Fibroblast of skin of abdomen (primary cell): ENCODE measurements at places on chromosomes 1 and 21.

GRCh38 chr1:15311880-15312279 is 64.9 kb downstream of the FHAD1 start:
- no peak for DNase-seq

GRCh38 chr1:151246786-151247185 is 7.7 kb upstream of the PSMD4 start:
- DNase-seq = no peak

- DNase-seq = no peak
These were observed 70.2 kb downstream of the EVA1C start for GRCh38 chr21:32482565-32483292.

- no peak for DNase-seq
These were observed 596 bp downstream of the TOR3A start for GRCh38 chr1:179082333-179082998.

DNA sequence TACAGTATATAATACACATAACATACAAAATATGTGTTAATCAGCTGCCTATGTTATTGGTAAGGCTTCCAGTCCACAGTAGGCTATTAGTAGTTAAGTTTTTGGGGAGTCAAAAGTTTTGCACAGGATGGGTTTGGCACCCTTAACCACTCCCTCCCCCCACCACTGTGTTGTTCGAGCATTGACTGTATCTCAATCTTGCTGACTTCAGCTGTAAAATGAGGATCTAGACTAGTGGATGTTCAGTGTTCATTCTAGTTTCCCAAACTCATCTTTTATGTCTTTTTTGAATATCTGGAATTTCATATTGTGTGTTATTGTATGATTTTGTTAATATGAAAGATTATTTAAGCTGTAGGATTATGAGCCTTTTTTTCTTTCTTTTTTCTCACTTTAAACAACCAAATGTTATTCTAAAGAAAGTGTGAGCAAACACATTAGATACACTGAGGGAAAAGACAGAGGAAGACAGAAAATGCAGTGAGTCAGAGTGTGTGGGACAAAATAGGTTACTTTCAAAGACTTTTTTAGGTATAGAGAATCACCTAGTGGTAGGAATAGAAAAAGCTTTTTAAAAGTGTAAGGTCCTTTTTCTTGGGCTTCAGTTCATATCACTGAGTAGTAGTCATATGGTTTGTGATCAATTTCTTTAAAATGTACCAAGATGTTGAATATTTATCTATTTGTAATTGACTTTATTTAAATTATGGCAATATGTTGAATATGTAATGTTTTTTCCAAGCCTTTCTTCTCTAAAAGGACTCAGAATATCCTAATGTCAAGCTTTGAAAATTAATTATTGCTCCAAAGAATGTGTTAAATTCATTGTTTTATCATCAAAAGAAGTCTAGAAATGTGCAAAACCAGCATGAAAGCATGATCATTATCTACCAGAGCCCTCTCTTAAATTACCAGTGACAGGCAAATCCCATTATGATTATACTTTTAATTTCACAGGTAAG is 17.9 kb upstream of the CENPF start:
- DNase-seq = peak; percentile 68

DNA sequence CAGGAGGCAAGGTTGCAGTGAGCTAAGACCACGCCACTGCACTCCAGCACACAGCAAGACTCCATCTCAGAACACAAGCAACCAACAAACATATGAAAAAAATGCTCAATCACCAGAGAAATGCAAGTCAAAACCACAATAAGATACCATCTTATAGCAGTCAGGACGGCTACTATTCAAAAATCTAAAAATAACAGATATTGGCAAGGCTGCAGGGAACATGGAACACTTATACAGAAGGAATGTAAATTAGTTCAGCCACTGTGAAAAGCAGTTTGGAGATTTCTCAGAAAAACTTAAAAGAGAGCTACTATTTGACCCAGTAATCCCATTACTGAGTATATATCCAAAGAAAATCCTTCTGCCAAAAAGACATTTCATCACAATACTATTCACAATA is 27.6 kb upstream of the POGK start:
- DNase-seq = peak; percentile 6

DNA sequence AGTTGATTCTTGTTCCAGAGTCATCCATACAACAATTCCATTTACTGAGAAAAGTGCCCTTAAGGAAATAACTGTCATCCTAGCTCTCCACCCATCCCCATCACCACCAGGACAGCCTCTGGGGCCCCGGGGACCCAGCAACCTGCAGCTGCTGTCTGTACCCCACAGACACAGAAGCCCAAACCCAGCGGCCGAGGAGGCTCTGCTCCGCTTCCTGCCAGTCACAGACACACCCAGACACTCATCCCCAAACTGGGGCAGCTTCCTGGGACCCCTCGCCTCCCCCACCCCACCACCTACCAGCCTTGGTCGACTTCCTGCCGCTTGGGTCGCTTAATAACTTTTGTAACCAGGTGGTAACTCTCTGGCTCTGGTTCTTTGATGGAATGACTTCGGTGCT is 121.6 kb upstream of the SLC25A33 start:
- DNase-seq = no peak

- no peak for DNase-seq
These were observed 438.9 kb downstream of the CAMTA1 start for GRCh38 chr1:7224081-7224534.

GRCh38 chr1:247295746-247296145 is 35.9 kb downstream of the ZNF496 start:
- no peak for DNase-seq

DNA sequence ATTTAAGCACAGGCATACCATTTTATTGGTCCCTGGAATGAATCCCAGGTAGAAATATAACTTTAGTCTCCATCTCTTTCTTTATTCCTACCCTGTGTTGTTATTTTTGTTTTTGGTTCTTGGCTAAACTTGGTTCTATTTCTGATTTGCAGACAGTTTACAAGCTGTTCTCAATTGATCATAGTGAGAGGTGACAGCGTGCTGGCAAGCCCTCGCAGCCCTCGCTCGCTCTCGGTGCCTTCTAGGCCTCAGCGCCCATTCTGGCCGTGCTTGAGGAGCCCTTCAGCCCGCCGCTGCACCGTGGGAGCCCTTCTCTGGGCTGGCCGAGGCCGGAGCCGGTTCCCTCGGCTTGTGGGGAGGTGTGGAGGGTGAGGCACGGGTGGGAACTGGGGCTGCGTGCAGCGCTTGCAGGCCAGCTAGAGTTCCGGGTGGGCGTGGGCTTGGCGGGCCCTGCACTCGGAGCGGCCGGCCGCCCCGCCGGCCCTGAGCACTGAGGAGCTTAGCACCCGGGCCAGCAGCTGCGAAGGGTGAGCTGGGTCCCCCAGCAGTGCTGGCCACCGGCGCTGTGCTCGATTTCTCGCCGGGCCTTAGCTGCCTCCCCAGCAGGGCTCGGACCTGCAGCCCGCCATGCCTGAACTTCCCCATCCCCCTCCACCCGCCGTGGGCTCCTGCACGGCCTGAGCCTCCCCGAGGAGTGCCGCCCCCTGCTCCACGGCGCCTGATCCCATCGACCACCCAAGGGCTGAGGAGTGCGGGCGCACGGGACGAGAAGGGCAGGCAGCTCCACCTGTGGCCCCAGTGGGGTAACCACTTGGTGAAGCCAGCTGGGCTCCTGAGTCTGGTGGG is 38.7 kb downstream of the SNRPE start:
- DNase-seq = no peak

GRCh38 chr1:8396786-8397406 is 79.0 kb downstream of the SLC45A1 start:
- peak; percentile 97 for DNase-seq

- DNase-seq = no peak
These were observed 58.1 kb downstream of the NME7 start for GRCh38 chr1:169309178-169310166.

GRCh38 chr1:46362158-46362557 is 21.6 kb downstream of the NSUN4 start:
- no peak for DNase-seq

DNA sequence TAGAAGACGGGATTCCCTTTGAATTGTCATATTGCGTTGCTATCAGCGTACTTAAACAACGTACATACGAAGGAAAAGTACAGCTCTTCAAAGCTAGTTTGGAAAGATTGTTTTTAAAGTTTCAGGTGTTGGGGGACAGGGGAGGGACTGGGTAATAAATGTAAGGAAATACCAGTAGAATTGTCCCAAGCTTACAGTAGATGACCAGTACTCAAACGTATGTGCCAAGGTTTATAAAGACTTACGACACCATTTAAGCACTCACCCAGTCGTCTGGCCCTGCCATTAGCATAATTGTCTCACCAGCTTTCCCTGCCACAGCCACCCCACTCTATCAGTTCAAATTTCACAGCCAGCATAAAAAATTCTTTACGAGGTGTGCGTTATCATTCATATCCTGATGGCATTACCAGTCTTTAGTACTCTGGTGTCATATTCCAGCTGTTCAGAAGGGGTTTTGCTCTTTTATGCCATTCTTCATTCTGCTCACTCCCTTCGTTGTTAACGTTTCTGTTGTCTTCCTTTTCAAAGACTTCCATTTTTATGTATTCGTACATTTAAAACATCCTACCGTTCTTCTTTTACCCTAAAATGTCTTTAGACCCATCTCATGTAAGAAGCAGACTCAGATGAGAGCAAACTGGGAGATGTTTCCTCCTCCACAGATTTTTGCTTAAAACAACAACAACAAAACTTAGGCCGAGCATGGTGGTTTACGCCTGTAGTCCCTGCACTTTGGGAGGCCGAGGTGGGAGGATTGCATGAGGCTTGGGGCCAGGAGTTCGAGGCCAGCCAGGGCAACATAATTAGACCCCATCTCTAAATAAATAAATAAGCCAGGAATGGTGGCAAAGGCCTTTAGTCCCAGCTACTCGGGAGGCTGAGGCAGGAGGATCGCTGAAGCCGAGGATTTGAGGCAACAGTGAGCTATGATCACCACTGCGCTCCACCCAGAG is 1.0 kb upstream of the HP1BP3 start:
- peak; percentile 52 for DNase-seq

- DNase-seq = no peak
These were observed 132.9 kb downstream of the SYF2 start for GRCh38 chr1:25099343-25099951.

DNA sequence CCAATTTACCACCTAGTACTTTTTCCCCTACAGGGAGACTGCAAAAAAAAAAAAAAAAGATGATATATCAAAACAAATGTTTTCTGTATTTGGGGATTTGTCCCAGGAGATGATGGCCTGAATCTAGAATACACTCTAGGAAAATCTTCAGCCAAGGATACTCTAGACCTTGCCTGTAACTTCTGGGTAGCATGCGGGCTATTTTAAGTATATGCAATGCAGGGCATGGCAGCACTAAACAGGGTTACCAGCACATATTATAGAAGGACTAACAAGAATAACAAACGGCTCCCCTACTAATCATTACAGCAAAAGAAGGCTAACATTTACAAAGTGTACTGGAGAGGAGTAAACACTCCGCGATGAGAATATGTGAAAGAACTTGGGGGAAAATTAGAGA is 109.6 kb downstream of the GPATCH2 start:
- no peak for DNase-seq

- no peak for DNase-seq
These were observed 82.2 kb downstream of the ARHGEF10L start for GRCh38 chr1:17621691-17622090.

GRCh38 chr1:197303463-197303862 is 35.4 kb downstream of the CRB1 start:
- no peak for DNase-seq

- DNase-seq = no peak
These were observed 765 bp upstream of the S100A4 start for GRCh38 chr1:153546371-153546770.

DNA sequence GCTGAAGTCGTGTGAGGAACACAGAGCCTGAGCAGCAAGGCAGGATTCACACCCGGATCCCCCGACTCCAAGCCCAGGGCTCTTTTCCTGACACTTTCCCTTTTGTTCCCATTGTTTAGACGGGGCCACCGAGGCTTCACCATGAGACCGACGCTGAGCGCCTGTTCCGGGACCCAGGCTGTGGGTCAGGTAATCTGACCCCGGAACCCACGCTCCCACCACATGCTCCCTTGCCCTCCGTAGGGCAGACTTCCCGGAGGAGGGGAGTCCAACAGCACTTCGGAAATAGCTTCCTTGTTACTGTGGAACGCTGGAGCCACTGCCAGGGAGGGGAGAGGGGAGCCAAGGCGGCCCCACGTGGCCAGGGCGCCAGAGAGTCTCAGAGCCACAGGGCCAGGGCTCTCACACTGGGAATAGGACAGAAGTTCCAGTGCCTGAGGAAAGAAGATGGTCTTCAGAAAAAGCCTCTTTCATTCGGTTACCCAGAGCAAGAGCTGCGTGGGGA is 18.4 kb downstream of the RUNX3 start:
- no peak for DNase-seq

DNA sequence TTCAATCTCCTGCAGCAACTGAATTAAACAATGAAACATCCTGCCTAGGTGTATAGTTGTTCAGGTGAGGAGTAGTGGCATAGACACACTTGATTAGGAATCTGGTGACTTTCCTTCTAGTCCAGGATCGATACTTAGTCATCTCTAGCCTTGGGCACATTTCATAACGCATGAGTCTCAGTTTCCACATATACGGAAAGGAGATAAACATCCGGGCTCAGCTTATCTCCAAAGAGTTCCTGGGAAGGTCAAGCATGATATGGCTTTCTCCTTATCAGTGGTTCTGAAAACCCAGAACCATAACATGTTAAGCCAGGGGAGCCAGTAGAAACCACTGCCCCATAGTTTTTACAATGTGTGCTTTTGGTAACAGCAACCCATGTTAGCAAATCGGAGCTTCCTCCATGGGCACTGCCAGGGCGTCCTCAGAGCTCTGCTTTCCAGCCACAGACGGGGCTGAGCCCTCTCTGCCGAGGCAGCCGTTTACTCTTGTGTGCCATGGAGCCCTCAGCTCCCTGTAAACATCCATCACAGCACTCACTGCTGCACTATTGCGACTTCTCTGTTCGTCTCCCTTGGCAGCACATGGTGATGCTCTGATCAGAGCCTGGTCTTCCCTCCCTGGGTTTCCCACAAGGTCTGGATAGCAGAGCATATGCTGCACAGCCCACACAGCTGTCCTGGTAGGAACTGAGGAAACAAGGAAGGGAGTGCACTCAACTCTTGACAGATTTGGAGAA is 34.6 kb downstream of the RUNX1 start:
- no peak for DNase-seq

GRCh38 chr1:17538010-17538409 is 1.5 kb upstream of the ARHGEF10L start:
- no peak for DNase-seq

DNA sequence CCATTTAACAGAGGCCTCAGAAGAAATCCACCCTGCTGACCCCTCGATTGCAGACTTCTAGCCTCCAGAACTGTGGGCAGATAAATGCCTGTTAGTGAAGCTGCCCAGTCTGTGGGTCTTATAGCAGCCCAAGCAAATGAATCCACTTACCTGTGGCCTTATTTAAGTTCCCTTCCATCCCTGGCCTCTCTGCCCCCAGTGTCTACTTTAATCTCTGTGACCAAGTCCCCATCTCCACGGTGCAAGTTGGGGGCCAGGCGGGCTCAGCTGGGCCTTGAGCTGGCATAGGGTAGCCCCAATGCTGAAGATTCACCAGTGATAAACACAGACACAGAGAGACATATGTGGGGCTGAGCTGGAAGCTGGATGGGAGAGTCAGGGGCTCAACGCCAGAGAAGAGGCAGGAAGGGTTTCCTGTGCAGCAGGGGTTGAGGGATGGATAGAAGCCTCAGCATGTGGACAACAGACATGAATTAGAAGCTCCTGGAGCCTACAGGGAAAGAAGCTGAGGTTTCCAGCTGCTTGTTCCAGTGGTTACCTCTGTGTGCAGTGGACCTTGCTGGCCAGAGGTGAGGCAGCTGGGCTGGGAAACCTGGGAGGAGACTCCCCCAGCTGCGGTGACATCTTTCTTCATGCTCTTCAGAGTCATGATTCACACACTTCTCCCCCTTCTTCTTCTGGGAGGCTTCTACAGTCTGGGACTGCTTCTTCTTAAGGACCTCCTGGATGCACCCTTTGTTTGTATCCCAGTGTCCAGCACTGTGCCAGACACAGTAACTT is 13.4 kb upstream of the B3GALT5 start:
- no peak for DNase-seq
